ENCODE measurements at places on chromosomes 4 and X.

DNA sequence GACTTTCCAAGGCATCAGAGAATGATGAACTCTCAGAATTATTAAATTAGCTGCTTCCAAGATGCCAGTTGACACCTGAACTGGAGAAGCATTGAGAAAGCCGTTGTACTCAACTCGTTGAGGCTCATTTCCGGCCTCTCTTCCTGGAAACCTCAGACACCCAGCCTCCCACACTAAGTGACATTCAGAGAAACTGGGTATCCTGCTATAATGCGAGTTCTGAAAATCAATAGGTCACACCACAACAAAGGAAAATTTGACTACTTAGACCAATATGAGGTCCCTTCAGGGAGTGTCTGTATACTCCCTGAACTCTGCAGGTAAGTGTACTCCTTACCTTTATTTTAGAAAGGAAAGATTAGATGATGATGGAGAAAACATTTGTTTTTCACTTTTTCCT, 51.2 kb downstream of the ENPEP start:
- DNase-seq, result no peak

- no peak for DNase-seq
Measured at GRCh38 chrX:19718642-19719041, 168.8 kb downstream of the SH3KBP1 start.

DNA sequence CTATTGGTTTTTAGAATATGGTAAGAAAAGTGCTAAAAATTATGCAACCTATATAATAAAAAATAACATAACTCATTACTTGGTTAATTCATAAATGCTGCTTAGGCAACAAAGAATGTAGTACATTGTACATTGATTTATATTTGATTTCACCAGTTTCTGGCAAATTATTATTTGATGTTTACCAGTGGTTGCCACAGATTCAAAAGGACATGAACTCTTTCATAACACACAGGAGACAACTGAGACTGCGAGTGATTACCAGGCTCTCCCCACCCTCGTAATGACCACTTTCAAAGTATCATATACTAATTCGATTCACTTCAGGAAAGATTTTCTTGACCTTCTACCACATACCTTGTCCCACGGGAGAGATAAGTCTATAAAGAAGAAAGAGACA, 158.5 kb downstream of the NR3C2 start:
- DNase-seq, result no peak

DNA sequence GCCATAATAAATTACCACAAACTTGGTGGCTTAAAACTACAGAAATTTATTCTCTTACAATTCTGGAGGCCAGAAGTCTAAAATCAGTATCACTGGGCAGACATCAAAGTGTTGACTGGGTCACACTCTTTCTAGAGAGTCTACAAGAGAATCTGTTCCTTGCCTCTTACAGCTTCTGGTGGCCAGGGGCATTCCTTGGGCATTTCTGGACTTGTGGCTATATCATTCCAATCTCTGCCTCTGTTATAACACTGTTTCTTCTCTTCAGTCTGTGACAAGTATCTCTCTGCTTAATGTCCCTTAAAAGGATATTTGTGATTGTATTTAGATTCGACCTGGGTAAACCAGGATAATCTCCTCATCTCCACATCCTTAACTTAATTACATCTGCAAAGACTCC, 207.3 kb upstream of the DCAF8L1 start:
- DNase-seq, result no peak

DNA sequence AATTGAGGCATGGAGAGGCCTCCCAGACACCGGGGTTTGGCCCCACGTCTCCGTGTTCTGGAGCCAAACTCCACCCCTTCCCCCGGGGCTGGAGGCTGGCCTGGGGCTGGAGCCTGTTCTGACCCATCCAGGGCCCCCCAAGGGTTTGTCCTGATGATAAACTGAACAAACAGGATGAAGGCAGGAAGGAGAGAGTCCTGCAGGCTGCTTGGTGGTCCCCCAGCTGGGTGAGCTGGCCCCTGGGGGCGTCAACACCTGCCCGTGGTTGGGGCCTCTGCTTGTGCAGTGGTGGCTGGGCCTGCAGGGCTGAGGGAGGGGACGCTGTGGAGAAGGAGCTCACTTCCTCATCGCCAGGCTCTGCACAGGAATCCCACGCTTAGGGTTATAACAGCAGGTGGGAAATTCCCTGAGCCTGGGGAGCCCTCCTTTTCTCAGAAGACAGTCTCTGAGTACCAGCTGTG, 2.3 kb downstream of the SH3TC1 start:
- DNase-seq, result no peak

- DNase-seq, result no peak
Measured at GRCh38 chr4:110365761-110366160, 110.2 kb upstream of the ENPEP start.

GRCh38 chr4:184942444-184943425, 75.6 kb upstream of the HELT start:
- no peak for DNase-seq

DNA sequence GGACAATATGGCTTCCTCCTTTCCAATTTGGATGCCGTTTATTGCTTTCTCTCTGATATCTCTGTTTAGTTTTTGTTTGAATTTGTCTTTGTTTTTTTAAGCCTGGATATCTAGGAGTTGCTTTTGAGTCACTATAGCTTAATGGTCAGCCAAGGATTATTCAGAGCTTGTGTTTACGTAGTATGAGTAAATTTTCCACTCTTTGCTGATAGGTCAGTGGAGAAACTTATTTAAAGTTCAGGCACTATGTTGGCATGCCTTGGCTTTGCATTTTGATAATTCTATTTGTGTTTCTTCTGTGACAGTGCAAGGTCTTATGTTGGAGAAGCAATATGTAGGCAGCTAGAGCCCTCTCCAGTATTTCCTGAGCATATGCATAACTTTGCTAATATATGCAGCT, 315.2 kb downstream of the GRID2 start:
- DNase-seq, result peak; percentile 30

GRCh38 chr4:159435561-159436023, 332.7 kb downstream of the RAPGEF2 start:
- peak; percentile 54 for DNase-seq

- DNase-seq, result peak; percentile 92
Measured at GRCh38 chr4:169337510-169337909, 66.8 kb upstream of the SH3RF1 start.

GRCh38 chr4:183722731-183723560, 63.9 kb downstream of the TRAPPC11 start:
- peak; percentile 23 for DNase-seq

Measured in astrocyte of the spinal cord (primary cell).